ENCODE measurements at places on chromosomes 1 and 21.

DNA sequence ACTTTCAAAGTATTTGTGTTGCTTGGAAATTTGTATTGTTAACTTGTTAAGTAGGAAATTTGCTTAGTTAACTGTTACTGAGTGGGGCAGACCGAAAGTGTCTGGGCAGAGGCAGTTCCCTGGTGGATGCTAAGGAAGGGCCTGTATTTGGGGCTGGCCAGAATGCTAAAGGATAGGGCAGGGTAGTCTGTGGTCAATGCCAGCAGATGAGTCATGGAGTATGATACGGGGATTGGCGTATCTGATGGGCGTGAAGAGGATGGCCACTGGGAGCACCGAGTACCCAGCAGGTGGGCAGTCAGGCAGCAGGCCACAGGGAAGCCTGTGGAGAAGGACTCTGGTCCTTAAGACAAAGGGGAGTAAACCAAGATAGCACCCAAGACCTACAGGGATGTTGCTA, 46.6 kb upstream of the SCAF4 start:
- no peak for DNase-seq

- DNase-seq: peak; percentile 59
These were observed 89.8 kb downstream of the TMEM200B start for GRCh38 chr1:29033829-29034466.

- no peak for DNase-seq
These were observed 15.9 kb downstream of the CLDN14 start for GRCh38 chr21:36463991-36464390.

- DNase-seq: no peak
These were observed 142.6 kb downstream of the PSMG1 start for GRCh38 chr21:39040494-39041110.

DNA sequence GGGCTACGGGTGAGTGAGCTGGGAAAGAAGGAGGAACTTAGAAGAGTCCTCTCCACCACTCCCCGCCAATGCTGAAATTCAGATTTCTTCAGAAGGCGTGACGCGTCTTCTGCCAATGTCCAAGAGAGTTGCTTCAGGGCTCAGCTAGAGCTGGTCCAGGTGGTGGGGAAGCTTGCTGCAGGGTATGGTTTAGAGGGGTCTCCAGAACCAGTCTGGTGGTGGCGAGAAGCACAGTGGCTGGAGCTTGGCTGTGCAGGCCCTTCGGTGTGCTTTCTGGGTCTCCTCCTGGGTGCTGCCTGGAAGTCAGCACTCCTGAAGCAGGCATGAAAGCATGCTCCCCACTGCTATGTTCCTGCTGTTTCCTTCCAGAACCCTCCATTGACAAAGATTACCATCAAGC, 387.2 kb downstream of the PTPRU start:
- DNase-seq: no peak

DNA sequence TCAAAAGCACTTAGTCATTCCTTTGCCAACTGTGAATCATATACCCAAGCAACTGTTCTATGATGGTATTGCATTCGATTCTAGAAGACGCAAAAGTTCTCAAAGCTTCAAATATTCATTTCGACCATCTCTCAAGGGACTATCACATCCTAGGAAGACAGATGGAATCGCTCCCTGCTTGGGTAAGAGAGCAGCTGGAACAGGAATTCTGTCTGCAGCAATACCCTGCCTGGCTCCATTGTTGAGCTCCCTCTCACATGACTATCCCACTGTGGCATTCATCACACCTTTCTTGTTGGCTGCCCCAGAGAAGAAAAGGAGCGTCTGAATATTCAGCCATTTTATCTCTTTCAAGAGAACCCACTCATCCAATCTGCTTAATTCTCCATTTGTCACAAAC, 397.7 kb downstream of the NTNG1 start:
- no peak for DNase-seq

DNA sequence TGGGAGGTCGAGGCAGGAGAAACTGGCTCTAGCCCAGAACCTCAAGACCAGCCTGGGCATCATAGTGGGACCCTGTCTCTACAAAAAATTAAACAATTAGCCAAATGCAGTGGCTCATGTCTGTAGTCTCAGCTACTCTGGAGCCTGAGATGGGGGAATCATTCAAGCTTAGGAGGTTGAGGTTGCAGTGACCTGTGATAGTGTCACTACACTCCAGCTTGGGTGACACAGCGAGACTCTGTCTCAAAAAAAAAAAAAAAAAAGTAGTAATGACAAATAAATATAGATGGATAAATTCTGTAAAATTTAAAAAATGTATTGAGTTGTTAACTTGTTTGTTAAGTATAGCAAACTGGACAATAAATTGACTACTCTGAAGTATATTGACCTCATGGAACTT, 5.9 kb upstream of the CDC14A start:
- no peak for DNase-seq

- no peak for DNase-seq
These were observed 187.7 kb downstream of the TNFSF18 start for GRCh38 chr1:172863031-172863430.

DNA sequence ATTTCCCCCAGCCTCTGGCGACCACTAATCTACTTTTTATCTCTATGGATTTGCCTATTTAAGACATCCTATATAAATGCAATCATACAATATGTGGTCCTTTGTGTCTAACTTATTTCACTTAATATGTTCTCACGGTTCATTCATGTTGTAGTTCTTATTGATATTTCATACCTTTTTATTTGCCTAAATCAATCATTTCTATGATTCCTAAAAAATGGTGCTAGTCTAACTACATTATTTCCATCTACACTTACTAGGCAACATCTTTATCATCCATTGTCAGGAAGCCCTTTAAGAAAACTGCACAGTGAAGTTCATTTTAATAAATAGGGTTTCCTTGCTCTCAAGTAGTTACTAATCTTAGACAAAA, 380 bp upstream of the FBXO28 start:
- DNase-seq: no peak

- DNase-seq: no peak
These were observed 22.1 kb upstream of the SLC6A9 start for GRCh38 chr1:44053394-44053793.

DNA sequence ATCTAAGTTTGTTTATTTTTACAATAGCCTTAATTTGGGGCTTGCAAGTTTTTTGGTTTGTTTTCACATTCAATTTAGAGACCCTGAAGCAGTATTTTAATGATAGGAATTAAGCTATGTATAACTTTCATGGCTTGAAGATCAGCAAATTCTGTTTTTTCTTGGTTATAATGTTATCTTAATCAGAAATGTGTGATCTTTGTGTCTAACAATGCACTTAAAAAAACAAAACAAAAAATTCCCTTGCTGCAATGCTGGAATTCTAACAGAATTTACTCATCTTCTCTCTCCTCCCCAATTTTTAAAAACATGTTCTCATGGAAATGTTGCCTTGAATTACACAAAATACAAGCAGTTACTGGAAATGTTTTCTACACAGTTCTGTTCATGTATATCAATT, 113.1 kb downstream of the OLFML2B start:
- DNase-seq: no peak

DNA sequence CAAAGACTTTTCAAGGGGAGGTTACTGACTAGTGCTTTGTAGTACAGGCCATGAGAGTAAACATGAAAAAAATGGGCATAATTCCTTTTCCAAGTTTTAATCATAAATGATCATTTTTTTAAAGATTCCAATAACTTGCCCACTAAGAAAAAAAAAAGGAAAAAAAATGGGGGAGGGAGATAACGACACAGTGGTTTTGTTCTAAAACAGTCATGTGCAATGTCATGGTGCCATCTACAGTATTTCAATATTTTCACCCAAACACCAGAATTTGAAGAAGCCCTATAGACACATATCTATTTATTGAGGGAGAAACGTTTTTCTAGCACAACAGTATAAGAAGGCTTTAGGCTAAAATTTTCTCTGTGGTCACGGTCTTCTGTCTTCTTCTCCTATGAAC, 250.2 kb downstream of the LTN1 start:
- peak; percentile 11 for DNase-seq

- DNase-seq: no peak
These were observed 42.7 kb upstream of the LIN9 start for GRCh38 chr1:226351709-226352108.

- peak; percentile 86 for DNase-seq
These were observed 29.4 kb downstream of the SPATA17 start for GRCh38 chr1:217660353-217661062.

GRCh38 chr21:31974454-31974985, 101.7 kb downstream of the HUNK start:
- DNase-seq: no peak

- peak; percentile 100 for DNase-seq
These were observed 12.5 kb upstream of the ATF3 start for GRCh38 chr1:212595787-212596714.

- no peak for DNase-seq
These were observed 67.2 kb upstream of the CCDC190 start for GRCh38 chr1:162928141-162928540.

- DNase-seq: peak; percentile 65
These were observed 16.2 kb downstream of the PLEKHO1 start for GRCh38 chr1:150165622-150166612.

- no peak for DNase-seq
These were observed 415.9 kb downstream of the PTPRC start for GRCh38 chr1:199054694-199055093.

- DNase-seq: peak; percentile 84
These were observed at the start of gene KIF17 for GRCh38 chr1:20717452-20718342. TSS of gene KIF17 (minus strand) at chr1:20718007. CDS start at chr1:20717706, 301 bp downstream.

- no peak for DNase-seq
These were observed at the start of gene NUP210L for GRCh38 chr1:154154534-154155191. TSS of gene NUP210L (minus strand) at chr1:154155073.

- DNase-seq: no peak
These were observed 50.8 kb upstream of the EDN2 start for GRCh38 chr1:41535276-41535675.

All from mesenchymal stem cell (in vitro differentiated cells and primary cell).